ENCODE measurements at places on chromosomes 4 and X. TPM values are rescaled to one million over a fixed set of nuclear protein-coding genes. Genes with fewer than 3 reads are reported as not detected.

SPINK2 gene
- total RNA-seq: not detected

TMPRSS11D gene
- total RNA-seq: not detected

NHSL2 gene
- 0.49 TPM for total RNA-seq

SUPT20HL2 gene
- not detected for total RNA-seq

IL3RA gene
- total RNA-seq: 0.31 TPM

FAM241A gene
- 0.95 TPM for total RNA-seq

PAGE5 gene
- not detected for total RNA-seq

REELD1 gene
- total RNA-seq: not detected
